ENCODE measurements at places on chromosomes 16 and 17. TPM values are rescaled to one million over a fixed set of nuclear protein-coding genes. Genes with fewer than 3 reads are reported as not detected.
A peak's percentile ranks its signal among the peaks of the same experiment; 100 is the strongest.

Gene TBC1D3G
- total RNA-seq: not detected

- no peak overlapping the region for H3K4me3 ChIP-seq
- H3K27ac ChIP-seq: no peak overlapping the region
- no peak for DNase-seq
Measured at GRCh38 chr17:71118039-71118438, 948.7 kb downstream of the KCNJ2 start.

Gene CCL18
- 3.9 TPM for total RNA-seq

Gene HSD11B2
- total RNA-seq: 523 TPM

DNA sequence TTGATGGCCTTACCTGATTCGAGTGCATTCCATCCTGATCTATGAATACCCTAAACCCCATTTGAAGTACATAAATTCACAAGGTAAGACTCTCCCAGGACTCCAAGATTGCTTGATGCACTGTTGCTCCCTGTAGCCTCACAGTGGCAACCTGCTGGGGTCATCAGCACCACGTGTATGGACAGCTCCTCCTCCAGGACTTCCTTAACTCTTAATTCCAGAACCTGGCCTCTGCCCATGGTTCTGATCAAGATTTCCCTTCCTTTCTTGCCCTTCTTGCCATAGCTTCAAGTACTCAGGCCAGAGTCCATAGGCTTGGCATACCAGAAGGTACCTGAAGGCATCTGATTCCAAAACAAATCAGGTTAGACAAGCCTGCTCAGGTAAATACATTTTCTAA lies 34.0 kb upstream of the NLK start:
- H3K27ac ChIP-seq: no peak overlapping the region
- no peaks in the 10 kb centered on the region for H3K4me1 ChIP-seq
- H3K4me3 ChIP-seq: no peak overlapping the region
- no peaks in the 10 kb centered on the region for H3K27me3 ChIP-seq
- no peak for DNase-seq
- no peaks in the 10 kb centered on the region for H3K36me3 ChIP-seq

Gene PEMT
- 25.0 TPM for total RNA-seq

Gene CCL15
- 25.6 TPM for total RNA-seq

DNA sequence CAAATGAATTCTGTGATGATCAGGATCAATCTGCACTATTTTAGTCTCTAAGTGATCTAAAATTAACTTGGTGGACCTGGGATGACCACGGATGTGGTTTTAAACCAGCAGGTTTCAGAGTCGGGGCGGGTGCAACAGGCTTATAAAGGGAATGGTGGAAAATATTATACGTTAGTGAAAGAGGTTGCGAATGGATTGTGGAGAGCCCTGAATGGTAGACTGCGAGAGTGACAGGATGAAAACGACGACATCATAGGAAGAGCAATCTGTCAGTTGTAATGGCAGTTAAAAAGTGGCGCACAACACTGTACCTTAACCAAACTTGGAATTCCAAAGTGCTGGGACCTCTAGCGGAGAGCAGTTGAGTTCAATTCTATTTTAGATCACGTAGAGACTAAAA lies 1.2 kb upstream of the CYB5B start:
- no peaks in the 10 kb centered on the region for H3K27me3 ChIP-seq
- no peak overlapping the region for H3K4me3 ChIP-seq
- DNase-seq: no peak
- H3K36me3 ChIP-seq: no peaks in the 10 kb centered on the region

- no peak overlapping the region for H3K27ac ChIP-seq
- H3K4me3 ChIP-seq: no peak overlapping the region
- no peaks in the 10 kb centered on the region for H3K27me3 ChIP-seq
- H3K4me1 ChIP-seq: no peaks in the 10 kb centered on the region
Measured at GRCh38 chr17:15516150-15516549, 47.1 kb downstream of the TVP23C start.

Gene AOC3
- 11.4 TPM for total RNA-seq

DNA sequence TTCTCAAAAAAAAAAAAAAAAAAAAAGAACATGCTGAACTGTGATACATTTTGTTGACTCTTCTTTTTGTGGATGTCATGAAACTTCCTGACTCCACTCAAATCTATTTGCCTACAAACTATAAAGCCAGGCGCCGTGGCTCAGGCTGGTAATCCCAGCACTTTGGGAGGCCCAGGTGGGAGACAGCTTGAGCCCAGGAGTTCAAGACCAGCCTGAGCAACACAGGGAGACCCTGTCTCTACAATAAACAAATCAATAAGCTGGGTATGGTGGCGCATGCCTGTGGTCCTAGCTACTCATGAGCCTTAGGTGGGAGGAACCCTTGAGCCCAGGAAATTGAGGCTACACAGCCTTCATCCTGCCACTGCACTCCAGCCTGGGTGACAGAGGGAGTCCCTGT lies 1.5 kb upstream of the NT5C start:
- no peaks in the 10 kb centered on the region for H3K36me3 ChIP-seq
- H3K27ac ChIP-seq: no peak overlapping the region
- no peaks in the 10 kb centered on the region for H3K27me3 ChIP-seq
- H3K4me1 ChIP-seq: no peaks in the 10 kb centered on the region
- H3K4me3 ChIP-seq: no peak overlapping the region
- DNase-seq: no peak

Gene TP53TG3C
- not detected for total RNA-seq

Gene ZNF768
- total RNA-seq: 19.8 TPM

DNA sequence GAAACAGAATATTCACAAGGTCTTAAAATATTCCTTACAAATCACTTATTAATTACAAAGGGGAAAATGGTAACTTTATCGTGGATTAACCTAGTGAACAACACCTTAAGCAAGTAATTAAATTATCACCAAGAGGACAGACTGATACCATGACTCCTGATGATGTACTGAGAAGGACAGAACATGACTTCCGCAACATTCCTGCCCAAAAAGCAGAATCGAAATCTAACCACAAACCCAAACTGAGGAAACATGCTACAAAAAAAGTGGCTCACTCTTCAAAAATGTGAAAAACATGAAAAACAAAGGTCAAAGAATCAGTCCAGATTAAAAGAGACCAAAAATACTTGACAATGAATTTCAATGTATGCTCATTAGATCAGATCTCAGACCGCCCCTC lies 151.5 kb downstream of the AATF start:
- H3K36me3 ChIP-seq: no peaks in the 10 kb centered on the region
- H3K4me1 ChIP-seq: no peaks in the 10 kb centered on the region
- DNase-seq: no peak

DNA sequence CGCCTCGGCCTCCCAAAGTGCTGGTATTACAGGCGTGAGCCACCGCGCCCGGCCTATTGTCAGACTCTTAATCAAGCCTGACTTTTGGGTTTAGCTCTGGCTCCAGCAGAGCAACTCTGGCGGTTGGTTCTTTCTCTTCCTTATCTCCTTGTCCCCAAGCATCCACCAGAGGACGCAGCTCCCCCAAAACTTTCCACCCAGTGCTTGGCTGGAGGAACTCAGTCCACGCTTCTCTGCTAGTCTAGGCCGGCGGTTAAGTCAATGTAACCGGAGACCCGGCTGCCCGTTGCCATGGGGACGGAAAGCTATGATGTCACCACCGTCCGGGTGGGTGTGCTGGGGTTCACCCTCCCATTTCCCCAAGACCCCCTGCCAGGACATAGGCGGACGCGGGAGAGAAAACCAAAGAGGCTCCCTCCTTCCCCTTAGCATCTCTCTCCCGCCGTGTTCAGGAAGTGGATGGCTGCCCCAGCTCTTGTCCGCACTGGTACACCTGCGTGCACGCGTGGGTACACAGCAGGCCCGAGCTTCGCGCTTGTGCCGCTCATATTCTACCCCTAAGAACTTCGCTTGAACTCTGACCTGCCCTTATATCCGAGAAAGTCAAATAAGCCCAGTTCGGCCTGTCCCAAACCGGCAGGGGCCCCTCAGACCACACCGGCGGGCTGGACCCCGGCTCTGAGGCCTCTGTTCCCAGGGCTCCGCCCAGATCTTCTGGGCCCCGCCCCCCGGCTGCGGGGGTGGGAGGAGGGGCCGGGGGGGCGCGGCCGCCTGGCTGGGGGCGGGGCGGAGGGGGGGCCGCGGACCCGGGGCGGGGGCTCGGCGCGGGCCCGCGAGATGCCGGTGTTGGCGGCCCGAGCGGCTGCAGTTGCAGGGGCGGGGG lies at the start of gene RND2:
Gene RND2, plus strand, starts transcription at position 825 of the 883 bp plus-strand sequence. CDS start 117 bp downstream, outside the sequence.
- H3K27me3 ChIP-seq: no peaks in the 10 kb centered on the region
- peak; percentile 76 for DNase-seq
- peak within 1 kb of the TSS; percentile 69 for H3K27ac ChIP-seq
- H3K4me1 ChIP-seq: peaks cover 7% of the 10 kb centered on the region
- no peaks in the 10 kb centered on the region for H3K36me3 ChIP-seq

Gene TPSAB1
- total RNA-seq: 130 TPM

GRCh38 chr16:11142261-11142630 lies 113.8 kb downstream of the SOCS1 start:
- H3K27ac ChIP-seq: no peak overlapping the region
- H3K27me3 ChIP-seq: no peaks in the 10 kb centered on the region
- H3K4me1 ChIP-seq: no peaks in the 10 kb centered on the region
- no peak for DNase-seq
- H3K4me3 ChIP-seq: no peak overlapping the region

DNA sequence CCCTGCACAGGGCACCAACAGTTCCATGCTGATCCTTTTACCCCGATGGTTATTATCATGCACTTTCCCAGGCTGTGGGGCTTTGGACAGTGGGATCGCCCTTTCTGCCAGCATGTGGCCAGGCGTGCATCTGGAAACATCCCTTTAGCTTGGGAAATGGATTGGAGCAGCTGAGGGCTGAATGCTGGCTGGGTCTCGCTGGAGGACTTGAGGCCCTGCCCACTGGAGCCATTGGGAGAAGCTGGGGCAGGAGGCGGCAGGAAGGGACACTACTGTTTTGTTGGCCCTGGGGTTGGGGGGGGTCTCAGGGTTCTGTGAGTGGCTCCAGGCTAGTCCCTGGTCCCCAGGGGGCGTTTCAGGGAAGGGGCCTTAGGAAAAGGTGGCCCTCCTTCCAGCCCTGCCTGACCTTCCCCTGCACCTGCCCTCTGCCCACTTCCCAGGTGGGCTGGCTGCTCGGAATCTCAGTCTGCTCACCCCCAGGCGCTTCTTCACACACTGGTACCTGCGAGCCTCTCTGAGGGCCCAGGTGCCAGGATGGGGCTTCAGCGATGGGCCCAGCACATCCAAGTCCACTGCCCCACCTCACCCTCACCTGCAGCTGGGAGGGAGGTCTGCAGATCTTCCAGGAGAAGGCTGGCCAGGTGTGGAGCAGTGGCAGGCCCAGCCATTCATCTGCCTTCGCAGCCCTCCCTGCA lies 1.6 kb upstream of the ADGRG3 start:
- no peaks in the 10 kb centered on the region for H3K27me3 ChIP-seq
- H3K36me3 ChIP-seq: no peaks in the 10 kb centered on the region
- H3K27ac ChIP-seq: no peak overlapping the region
- DNase-seq: no peak
- no peaks in the 10 kb centered on the region for H3K4me1 ChIP-seq

DNA sequence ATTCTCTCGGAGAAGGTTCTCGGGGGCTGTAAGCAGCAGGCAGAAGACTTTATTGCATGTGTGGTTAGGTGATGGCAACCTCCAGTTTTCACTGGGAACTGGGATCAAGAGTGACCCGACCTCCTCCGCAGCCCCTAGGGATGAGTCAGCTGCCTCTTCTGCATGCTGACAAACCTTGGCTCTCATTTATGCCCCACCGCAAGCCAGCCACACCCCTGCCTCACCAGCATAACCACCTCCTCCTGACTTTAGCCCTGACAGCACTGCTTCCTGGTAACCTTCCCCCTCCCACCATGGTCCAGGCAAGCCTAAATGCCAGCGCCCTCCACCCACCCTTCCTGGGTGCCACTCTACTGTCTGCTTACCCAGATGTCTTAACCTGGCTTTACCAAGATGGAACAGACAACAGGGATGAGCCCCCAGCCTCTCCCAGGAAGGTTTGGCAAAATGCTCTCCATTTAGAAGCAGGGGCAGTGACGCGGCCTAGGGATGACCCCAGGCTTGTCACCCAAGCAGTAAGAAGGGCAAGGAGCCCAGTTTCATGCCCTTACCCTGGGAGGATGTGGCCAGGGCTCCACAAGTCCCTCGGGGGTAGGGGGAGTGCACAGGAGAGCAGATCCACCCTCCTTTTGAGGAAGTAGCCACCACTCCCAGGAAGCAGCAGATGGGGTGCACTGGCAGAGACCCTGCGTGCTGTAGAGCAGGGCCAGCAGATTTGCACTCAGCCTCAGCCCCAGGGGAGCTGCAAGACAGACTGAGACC lies 73.5 kb downstream of the GOSR1 start:
- H3K27ac ChIP-seq: no peak overlapping the region
- H3K4me1 ChIP-seq: no peaks in the 10 kb centered on the region
- H3K4me3 ChIP-seq: no peak overlapping the region

Gene RHOT1
- total RNA-seq: 54.9 TPM

DNA sequence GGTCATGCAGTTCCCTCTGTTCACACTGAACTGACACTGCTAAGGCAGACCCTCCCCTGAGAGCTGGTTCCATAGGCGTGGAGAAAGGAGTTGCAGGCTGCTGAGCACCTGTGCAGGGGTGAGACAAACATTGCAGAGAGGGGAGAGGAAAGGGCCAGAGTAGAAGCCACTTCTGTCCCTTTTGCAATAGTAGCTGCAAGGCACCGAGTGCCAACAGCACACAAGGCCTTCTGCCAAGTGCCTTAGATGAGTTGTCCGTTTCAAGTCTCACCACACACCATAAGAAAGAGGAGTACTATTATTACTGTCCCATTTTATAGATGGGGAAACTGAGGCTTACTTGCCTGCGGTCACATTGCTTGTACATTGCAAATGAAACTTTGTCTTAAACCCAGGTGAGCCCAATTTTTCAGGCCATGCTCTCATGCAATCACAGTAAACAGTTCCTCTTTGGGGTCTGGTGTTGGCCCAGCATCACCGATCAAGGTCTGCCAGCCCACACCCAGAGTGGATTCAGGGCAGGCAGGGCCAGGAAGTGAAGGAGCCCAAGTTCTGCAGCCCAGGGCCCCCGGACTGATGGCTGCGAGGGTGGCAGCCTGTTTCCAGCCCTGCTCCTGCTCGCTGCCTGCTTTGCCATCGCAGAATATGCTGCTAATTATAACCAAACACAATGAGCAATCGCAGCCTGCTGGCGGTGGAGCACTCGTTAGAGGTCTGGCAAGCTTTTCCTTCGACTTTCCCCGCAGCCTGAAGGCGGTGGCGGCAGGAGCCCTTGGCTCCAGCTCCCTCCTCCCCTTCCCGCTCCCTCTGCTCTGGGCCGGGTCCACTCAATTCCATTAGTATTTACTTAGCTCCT lies 36.8 kb upstream of the DYNLL2 start:
- H3K27ac ChIP-seq: no peak overlapping the region
- no peaks in the 10 kb centered on the region for H3K27me3 ChIP-seq
- H3K4me1 ChIP-seq: no peaks in the 10 kb centered on the region
- H3K4me3 ChIP-seq: no peak overlapping the region

DNA sequence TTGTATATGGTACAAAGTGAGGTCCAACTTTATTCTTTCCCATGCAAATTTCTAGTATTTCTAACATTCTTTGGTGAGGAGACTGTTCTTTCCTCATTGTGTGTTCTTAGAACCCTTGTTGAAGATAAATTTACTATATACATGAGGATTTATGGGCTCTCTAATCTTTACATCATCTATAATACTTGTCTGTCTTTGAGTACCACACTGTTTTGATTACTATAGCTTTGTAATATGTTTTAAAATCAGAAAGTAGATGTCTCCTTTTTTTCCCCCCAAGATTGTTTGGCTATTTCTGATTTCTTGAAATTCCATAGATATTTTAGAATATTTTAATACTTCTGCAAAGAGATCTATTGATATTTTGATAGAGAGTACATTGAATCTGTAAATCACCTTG lies 23.7 kb downstream of the ZNF267 start:
- no peaks in the 10 kb centered on the region for H3K4me1 ChIP-seq
- peaks cover 75% of the 10 kb centered on the region for H3K36me3 ChIP-seq
- no peaks in the 10 kb centered on the region for H3K27me3 ChIP-seq
- H3K27ac ChIP-seq: no peak overlapping the region

Data from Peyer's patch (tissue), 4 donors.